Dermis blood vessel endothelial cell (primary cell): ENCODE measurements at places on chromosomes 2 and 18. TPM values are rescaled to one million over a fixed set of nuclear protein-coding genes. Genes with fewer than 3 reads are reported as not detected.

DNA sequence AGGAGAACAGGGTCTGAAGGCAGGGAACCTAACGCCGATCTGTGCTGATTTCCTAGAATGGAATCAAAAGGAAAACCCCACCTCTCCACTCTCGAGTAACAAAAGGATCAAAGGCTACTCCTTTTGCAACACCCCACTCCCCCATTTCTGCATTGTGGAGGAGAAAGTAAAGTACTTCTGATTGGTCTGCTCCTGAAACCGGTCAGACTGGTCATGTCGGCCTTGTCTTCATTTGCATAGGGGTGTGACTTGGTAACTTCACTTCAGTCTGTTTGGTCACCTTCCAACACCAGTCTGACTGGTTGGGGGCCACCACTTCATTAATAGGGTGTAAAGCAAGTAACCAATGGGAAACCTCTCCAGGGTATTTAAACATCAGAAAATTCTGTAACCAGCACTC lies 771.9 kb downstream of the ERBB4 start:
- no peak for DNase-seq

DNA sequence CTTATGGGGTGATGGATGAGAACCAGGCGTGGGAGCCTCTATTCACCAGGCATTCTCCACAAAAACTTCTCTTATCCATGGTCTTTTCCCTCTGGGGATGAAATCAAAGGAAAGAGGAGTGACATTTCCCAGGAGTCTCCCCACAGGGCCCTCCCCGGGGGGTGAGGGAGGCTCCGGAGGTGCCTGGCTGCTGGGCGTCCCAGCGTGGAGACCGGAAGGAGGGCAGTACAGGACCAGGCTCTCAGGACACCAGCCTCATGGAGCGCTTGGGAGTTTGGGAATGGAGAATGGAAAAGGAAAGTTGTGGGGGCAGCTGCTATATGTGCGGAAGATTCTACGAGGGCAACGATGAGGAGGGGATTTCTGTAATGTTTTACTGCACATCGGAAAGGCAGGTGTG lies 22.1 kb downstream of the CIB4 start:
- no peak for DNase-seq

DNA sequence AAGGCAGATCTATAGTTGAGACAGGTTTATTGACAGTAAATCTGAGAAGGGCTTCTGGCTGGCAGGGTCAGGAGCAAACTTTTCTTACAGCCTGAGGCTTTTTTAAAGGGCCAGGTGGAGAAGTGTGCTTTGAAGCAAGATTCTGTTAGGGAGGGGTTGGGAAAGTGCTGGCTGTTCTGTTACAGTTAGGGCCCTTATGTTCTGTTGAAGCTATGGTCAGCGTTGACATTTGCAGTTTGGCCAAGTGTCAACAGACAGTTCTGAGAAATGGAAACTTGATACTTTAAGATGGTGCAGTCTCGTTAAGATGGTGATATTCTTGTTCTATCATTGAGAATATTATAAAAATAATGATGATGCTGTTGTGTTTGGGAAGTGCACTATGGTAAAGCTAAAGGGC lies 154.2 kb downstream of the RDH14 start:
- no peak for DNase-seq

DNA sequence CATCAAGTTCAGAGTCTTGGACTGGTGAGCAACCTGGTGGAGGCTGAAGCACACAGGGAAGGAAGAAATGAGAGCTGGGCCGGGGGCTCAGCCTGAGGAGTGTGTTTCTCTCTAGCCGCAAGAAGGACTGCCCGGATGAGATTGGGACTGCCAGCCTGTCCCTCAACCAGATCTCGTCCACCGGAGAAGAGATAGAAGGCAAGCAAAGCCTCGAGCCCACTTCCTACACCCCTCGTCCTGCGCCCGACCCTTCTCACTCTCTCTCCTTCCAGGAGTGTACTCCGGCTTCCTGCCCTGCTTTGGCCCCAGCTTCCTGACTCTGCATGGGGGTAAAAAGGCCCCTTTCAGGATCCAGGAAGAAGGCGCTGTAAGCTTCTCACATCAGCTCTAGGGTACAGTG lies 26.2 kb downstream of the FER1L5 start:
- DNase-seq: no peak

- no peak for DNase-seq
These were observed 4.6 kb downstream of the TMEM169 start for GRCh38 chr2:216086207-216086893.

- DNase-seq: no peak
These were observed 12.1 kb downstream of the TGFA start for GRCh38 chr2:70541481-70542020.

The SULT1C4 gene
- 76.7 and 136 TPM in 2 replicates for total RNA-seq

The LINC00305 gene
- total RNA-seq: 0.14 TPM in 1 of 2 replicates, not detected in the other
